Stimulated activated CD8-positive, alpha-beta memory T cell treated with anti-CD3 and anti-CD28 coated beads, Interleukin-4, amount 100 ng/mL, for 1 hour (primary cell): ENCODE measurements at places on chromosomes 16 and 17.

- no peak for DNase-seq
Measured at GRCh38 chr16:29662729-29663015, 375 bp upstream of the SPN start.

DNA sequence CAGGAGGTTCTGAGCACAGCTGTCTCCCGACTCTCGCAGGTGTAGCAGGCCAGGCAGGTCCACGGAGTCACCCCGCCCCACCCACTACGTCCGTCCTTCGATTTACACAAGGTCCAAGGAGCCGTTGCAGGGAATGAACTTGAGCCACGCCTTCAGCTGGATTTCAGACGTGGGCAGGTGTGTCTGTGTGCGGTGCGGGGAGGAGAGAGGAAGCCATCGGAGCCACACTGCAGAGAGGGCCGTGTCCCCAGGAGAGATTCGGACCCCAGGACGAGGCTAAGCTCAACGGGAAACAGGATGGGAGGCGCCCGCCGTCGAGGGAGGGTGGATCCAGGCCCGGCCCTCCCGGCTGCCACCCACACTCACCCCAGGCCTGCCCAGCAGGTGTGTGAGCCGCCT, 50.3 kb downstream of the RPH3AL start:
- no peak for DNase-seq

DNA sequence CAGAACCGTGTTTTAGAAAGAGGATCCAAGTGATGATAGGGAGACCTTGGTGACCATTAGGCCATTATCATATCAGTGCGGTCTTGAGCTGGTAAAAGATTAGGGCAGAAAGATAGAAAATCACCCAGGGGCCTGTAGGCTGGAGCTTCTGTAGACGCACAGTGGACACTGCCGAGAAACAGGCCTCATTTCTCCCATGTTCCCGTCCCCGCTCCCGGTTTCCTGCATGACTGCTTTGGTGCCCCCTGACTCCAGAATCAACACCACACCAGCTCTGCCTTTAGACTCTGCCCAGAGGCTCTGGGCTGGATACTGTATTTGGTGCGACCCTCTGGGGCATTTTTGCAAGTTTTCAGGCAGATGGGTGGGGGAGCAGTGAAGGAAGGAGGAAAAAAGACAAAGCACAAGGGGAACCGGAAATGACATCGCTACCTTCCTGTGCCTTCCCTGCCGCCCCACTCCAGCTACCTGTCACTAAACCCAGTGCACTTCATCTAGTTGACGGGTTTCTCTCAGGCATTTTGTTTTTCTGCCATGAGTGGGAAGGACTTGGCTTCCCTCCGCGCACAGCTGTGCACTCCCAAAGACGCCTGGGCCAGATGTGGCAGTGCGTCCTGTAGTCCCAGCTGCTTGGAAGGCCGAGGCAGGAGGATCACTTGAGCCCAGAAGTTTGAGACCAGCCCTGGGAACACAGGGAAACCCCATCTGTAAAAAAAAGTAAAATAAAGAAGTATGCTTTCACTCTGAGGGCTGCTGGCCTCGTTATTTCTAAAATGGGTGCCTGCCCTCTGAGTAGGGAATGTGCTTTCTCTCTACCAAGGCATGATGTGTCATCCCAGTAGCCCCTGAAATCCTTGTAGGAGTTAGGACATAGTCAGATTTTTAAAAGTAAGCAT, 214.1 kb downstream of the RPTOR start:
- DNase-seq, result no peak

- DNase-seq, result no peak
Measured at GRCh38 chr16:53511084-53511402, 8.0 kb upstream of the AKTIP start.

DNA sequence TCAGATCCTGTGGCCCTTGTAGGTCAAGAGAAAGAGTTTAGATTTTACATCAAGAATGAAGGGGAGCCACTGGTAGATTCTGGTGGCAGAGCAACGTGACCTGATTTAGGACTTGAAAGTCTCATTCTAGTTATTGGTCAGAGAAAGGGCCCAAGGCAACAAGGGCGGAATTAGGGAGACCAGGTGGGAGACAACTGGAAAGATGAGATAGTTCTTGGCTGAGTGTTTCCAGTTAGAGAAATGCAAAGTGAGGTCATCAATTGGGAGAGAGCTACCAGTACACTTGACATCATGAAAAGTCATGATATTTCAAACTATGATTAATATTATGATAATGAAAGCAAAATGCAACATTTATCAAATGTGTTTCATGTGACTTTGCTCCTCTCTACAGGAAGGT, 147.2 kb upstream of the FAM20A start:
- DNase-seq, result no peak

GRCh38 chr16:69077251-69077650, 28.2 kb upstream of the HAS3 start:
- DNase-seq, result no peak

- peak; percentile 47 for DNase-seq
Measured at GRCh38 chr16:11572301-11572995, 14.3 kb downstream of the LITAF start.

DNA sequence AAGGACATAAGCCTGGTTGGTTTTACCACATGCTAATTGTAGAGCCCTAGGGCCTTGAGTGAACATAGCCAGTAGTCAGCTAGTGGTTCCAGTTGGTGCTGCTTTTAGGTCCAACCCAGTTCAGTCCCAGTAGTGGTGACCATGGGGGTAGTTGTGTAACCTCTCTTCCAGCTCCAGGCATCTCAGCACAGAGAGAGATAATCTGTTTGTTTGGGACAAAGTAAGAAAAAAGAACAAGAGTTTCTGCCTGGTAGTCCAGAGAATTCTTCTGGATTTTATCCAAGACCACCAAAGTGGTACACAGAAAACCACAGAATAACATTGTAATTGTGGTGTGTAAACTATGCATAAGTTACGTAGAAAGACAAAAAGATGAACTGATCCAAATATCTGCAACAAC, 5.2 kb upstream of the CCL13 start:
- no peak for DNase-seq

GRCh38 chr17:60577147-60577915, 22.7 kb upstream of the PPM1D start:
- no peak for DNase-seq

GRCh38 chr16:75745823-75746222, 19.5 kb upstream of the CPHXL start:
- DNase-seq, result no peak

GRCh38 chr17:61000911-61001310, 323.3 kb downstream of the BCAS3 start:
- DNase-seq, result no peak

DNA sequence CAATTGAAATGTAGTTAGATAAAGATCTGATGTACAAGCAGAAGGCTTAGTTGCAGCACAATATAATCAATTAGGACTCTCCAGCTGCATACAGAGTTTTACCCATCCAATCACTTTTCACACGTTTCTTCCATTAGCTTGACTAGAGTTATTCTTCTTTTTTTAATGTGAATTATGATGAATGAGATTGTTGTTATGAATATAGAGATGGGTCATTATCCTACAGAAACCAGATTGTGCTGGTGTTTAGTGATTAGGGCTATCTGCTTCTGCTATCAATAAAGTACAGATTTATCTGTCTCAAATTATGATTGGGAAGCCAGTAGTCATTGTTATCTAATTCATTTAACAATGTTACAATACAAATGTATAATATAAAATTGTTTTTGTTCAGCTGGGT, 221.4 kb upstream of the TBX2 start:
- no peak for DNase-seq

DNA sequence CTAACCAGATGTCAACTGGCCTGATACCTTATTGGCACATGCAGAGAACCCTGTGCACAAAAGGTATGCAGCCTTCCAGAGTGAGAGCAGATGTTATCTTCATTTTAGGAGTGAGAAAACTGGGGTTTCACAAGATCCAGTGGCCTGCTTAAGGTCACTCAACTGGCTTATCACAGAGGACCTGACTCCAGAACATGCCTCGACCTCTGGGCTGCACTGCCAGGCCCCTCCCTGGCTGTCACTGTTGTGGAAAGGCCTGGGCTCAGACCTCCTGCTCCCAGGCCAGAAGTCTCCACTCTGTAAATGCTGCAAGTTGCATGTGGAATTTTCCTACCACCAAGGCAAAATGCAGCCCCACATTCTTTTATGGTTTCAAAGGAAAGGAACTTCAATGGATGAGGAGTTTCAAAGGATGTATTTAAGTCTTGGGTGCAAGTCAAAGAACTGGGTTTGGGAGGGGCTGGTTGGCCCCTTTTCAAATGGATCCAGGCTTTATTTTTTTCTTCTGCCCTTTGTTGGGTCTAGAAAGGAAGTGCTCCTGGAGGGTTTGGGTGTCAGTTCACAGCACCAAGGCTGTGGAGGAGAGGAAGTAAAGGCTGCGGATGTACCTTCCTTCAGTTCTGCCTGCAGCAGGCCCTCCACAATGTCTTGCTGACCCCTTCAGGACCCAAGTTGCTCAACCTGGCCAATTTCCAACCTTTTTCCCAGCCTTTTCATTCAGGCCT, 30.4 kb upstream of the SMPD3 start:
- DNase-seq, result no peak

DNA sequence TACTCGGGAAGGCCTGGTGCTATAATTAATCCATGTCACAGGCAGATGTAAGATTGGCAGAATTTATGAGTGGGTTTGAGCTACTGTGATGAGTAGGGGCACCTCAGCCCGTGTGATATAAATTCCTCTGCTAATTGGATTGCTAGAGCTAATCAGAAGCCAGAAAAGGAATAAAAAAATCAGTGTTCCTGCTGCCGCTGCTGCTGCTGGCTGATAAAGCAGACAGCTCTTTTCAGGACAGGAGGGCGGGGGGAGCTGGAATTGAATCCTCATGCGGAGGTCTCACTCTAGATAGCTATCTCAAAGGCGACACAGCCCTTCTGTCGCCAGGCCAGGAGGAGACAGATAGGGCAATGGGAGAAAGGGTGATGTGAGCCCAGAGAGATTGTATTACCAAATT, 182.7 kb upstream of the ZFHX3 start:
- DNase-seq, result no peak

DNA sequence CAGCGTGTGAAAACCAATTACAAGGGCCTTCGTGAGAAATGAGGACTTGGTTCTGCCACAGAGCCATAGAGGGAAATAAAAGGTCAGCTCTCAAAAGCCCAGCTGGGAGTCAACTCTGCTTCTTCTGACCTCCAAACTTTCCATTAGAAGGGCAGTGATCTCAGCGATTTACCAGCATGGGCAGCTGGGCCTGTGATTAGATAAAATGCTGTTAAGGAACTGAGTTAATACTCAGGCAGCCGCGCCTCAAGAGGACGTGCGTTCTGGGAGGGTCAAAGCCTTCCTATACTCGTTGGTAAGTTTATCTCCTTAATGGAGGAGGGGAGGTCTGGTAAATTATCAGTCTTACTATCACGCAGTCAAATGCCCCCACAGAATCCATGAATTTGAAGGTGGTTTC, 480.2 kb upstream of the ERCC4 start:
- no peak for DNase-seq

DNA sequence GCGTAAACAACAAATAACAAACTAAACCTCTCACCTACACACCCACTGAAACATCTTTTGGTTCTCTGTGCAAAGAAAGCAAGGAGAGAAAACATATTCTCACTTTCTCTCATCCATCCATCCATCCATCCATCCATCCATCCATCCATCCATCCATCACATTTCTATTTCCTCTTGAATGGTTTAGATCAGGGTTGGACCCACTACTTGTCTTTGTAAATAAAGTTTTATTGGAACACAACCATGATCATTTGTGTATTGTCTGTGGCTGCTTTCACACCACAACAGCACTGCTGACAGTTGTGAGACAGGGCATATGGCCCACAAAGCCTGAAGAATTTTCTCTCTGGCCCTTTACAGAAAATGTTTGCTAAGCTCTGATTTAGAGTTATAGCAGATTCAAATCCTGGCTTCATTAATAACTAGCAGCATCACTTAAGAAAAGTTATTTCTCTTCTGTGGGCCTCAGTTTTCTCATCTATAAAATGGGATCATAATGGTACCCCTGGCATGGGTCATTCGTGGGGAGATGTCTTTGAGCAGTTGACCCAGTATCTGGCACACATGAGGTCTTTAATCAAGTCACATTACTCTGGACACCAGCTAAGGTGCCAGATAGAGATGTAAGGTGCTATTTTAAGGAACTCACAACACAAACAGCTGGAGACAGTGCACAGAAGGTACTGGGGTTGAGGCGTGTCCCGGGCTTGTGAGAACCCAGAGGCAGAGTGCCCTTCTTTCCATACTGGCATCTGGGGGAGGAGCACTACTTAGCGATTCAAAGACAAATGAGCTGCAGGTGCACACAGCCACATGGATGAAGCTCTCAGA, 146.3 kb downstream of the CMIP start:
- no peak for DNase-seq

DNA sequence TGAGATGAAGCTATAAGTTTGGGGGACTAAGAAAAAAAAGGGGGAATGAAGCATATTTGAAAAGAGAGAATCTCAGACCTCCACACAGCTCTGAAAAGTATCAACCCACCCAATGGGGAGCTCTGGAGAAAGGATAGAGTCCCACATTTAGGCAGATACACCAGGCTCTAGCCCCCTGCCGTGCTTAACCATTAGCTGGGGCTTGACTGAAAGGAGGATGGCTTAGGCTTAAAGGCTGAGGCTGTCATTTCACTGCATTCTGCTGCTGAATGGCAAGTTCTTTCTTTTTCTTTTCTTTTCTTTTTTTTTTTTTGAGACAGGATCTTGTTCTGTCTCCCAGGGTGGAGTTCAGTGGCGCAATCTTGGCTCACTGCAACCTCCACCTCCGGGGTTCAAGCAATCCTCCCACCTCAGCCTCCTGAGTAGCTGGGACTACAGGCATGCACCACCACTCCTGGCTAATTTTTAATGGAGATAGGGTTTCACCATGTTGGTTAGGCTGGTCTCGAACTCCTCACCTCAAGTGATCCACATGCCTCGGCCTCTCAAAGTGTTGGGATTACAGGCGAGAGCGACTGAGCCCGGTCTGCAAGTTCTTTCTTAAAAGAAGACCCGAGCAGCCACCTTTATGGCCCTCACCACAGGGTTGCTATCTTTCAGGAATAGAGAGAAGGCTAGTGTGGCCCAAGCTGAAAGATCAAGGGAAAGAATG, 9.0 kb upstream of the MMP2 start:
- DNase-seq, result no peak

GRCh38 chr17:63993368-63993985, 4.7 kb upstream of the PRR29 start:
- no peak for DNase-seq

DNA sequence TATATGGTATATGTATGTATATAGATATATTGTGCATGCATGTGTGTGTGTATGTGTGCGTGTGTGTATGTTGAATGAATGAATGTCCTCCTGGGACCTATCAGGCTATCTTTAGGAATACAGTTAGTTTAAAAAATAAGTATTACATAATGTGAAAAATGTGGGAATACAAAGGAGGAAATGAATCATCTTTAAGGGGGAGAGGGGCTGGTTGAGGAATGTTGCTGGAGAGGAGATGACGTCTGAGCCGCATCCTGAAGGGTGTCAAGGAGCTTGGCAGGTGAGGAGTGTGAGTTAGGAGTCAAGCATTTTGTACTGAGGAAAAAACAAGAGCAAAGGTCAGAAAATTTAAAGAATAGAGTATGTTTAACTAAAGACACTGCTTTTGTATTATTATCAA, 62.4 kb upstream of the NLK start:
- DNase-seq, result no peak

- no peak for DNase-seq
Measured at GRCh38 chr16:19029980-19030379, 37.4 kb upstream of the COQ7 start.

DNA sequence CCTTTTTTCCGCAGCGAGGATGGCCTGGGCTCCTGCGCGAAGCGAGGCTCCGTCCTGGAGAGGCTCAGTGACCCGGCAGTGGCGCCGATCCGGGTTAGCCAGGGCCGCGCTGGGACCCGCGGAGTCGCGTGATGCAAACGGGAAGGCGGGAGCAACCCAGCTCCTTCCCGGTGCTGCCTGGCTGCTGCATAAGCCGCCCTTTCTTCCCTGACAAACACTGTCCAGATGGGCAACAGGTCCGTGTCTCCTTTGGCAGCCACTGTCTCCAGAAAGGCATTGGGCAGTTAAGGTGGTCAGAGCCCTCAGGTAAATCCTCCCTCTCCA, 21.8 kb upstream of the ZNHIT3 start:
- no peak for DNase-seq
